ENCODE measurements at places on chromosomes 16 and 17. TPM values are rescaled to one million over a fixed set of nuclear protein-coding genes. Genes with fewer than 3 reads are reported as not detected.

GJC1 gene
- total RNA-seq = 89.1 TPM

RCVRN gene
- not detected for total RNA-seq

DNA sequence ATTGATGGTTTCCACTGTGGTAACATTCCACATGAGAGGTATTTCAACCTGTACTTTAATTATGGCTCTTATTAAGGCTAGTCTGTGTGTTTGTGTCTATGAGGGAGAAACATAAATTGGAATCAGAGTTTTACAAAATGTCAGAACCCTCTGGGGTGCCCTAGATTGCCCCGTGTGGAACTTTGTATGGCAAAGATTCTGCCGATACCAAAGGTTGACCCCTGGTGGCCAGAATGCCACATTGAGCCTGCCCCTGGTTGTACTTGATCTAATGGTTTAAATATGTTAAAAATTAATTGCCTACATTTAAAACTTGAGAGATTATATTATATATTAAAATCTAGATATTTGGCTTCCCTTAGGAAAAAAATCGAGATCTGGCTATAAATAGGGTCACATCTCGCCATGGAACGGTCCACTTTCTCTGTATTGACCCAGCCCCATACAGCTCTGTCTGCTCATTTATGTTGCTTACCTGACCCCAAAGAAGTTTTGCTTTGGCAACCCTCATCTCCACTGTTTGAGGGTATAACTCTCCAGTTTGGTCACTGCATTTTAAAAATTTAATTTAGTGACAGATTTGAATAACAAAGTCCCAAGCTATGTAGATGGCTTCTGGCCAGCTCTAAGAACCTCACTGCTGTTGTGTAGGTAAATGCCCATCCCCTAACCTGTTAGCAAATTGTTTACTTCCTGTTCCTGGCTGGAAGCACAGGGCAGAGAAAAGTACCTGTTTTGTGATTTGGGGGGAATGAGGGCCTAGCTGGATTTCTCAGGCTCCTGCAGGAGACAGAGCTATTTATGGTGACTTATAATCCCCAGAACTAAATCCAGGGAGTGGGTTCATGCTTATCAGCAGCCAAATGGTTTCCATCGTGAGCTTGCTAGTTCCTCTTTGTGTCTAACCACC, 95.0 kb downstream of the PLCG2 start:
- DNase-seq = peak; percentile 61

INCA1 gene
- total RNA-seq = 0.88 TPM

- no peak for DNase-seq
Measured at GRCh38 chr17:66414561-66415175, 112.3 kb downstream of the PRKCA start.

DNA sequence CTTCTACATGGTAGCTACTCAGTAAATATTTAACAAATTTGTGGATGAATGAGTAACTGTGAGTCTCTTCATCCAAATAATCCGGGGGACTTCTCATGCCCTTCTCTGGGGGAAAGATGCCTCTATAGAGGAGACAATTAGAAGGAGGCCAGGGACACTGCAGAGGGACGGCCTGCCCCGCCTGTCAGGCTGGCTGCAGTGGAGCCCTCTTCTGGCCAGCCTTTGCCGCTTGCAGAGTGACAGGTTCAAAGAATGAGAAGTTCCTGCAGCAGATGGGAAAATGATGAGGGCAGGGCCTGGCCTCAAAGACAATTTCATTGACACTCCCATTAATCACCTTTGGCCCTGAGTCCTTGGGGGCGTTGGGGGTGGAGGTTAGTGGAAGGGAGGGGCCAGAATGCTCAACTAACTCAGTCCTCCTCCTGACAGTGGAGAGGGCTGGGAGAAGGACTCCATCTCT, 339.0 kb downstream of the MAF start:
- no peak for DNase-seq

DNA sequence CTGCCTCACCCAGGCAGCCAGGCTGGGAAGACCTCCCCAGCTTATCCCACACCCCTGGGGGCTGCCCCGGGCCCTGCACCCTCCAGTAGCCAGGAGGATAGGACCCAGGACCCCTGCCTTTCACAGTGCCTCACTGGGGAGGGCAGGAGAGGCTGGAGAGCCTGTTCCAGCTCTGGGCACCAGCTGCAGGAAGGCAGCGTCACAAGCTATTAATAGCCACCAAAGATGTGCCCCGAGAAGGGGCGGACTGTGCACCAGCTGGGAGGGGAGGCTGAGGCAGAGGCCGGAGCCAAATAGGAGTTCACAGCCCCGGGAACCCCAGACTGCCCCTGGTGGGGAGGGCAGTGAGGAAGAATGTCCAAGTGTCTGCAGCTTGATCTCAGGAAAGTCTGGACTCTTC, 8.8 kb downstream of the SBK1 start:
- no peak for DNase-seq

DNA sequence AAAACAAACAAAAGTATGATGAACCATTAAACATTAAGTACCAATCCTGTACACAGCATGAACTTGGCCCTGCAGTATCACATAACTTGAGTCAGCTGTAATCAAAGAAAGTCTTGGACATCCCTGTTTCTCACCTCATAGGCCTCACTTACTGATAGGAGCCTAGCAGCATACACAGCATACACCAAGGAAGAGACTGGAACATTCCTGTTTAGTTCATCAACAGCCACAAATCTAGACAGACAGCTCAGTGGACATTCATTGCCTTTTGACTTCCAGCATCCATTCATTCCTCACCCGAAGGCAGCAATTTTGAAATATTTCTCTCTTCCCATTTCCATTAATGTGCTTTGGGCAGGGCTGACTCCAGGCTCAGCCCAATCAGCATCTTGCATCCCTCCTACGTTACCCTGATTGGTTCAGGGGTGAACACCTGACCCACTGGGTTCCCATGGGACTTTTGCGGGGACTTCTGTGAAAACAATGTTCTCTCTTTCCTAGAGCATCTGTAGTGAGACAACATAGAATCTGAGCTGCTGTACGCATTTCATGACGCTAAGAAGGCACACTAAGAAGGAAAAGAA, 336.7 kb upstream of the ZFHX3 start:
- DNase-seq = no peak

GCGR gene
- not detected for total RNA-seq

DNA sequence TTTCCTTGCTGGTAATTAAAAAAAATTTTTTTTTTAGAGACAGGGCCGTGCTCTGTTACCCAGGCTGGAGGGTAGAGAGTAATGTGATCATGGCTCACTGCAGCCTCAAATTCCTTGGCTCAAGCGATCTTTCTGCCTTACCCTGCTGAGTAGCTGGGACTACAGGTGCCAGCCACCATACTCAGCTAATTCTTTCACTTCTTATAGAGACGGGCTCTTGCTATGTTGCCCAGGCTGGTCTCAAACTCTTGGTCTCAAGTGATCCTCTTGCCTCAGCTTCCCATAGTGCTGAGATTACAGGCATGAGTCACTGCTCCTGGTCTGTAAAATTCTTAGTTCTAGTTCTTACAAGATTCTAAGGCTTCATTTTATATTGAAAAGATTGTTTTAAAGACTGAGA, 11.1 kb downstream of the SMIM36 start:
- no peak for DNase-seq

PRAC1 gene
- total RNA-seq = not detected

DNA sequence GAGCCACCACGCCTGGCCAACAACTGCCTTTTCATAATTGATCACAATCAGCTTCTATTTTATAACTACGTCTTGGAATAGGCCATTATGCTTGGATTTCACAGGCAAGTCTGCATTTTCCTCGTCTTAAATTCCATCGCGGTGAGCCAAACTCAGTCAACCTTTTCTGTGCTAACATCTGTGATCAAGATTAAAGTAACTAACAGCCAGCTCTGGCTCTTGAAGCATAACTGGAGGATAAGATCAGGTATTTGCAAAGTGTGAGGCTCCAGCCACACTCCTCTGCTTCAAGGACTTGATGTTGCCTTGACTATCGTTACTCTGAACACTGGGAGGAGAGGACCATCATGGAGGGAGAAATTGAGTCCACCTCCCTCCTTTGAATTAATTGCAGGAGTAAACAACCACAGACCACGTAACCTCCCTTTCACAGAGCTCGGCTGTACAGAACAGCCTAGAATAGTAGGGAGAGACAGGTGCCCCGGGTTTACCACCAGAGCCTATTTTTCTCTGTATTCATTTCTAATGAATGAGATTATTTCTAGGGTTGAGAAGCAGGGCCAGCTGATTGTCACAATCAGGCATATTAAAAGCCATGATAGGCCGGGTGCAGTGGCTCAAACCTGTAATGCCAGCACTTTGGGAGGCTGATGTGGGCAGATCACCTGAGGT, 143.0 kb downstream of the XYLT1 start:
- no peak for DNase-seq

DNA sequence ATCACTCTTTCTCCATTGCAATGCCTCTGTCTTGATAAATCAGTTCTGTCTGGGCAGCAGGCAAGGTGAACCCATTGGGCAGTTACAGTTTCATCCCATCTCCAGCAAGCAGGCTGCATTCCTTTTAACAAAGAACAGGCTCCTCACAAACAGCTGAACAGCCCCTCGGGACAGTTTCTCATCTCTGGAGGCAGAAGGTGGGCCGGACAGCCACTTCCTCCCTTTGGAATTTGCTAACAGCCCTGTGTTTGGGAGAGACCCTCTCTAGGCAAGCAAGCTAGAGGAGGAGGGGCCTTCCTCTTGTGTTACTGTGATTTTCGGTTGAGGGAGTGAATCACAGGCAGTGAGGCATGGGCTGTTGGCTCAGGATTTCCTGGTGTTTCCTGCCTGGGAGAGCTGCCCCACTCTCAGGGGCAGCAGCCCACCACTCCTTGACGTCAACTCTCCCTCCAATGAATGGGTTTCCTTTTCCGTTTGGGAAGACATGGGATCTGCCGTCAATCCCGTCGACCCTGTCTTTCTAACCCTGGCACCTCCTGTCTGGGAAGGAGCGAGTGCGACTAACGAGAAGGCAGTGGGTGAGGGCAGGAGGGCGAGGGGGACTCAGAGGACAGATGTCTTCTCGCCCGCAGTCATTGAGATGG, 3.7 kb upstream of the PGS1 start:
- no peak for DNase-seq

DNA sequence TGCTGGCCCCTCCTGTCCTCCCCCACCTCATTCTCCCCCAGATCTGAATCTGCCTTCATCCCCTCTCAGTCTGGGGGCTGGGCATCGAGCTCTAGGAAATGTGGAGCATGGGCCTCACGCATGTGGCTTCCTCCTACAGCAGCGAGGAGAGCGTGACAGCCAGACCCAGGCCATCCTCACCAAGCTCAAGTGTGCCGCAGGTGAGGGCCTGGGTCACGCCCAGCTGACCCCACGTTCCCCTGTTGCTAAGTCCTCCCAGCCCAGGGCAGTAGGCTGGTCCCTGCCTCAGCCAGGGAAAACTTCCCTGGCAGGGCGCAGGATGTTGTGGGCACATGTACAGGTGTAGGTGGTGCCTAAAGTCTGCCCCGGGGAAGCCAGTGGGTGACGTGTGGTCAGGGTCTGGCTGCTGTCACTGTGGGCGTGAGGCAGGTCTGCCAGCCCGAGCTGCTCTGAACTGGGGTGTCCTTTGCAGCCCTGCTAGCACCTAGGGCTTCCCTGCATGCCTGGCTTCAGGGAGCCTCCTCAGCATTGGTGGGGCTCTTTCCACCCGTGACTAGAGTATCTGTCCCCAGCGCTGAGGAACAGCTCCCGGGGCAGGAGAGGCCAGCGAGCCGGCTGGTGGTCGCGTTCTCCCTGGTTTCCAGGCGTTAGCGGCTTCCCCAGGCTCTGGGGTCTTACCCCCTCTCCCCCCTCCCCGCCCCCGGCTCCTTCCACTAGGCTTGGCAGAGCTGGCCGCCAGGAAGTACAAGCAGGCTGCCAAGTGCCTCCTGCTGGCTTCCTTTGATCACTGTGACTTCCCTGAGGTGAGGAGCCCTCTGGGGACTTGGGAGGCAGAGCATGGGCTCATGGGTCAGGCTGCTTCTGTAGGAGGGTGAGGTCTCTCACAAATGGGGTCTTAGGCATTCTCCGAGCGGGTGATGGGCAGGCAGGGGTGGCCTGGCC, 3.6 kb downstream of the GPS1 start:
- DNase-seq = no peak

DNA sequence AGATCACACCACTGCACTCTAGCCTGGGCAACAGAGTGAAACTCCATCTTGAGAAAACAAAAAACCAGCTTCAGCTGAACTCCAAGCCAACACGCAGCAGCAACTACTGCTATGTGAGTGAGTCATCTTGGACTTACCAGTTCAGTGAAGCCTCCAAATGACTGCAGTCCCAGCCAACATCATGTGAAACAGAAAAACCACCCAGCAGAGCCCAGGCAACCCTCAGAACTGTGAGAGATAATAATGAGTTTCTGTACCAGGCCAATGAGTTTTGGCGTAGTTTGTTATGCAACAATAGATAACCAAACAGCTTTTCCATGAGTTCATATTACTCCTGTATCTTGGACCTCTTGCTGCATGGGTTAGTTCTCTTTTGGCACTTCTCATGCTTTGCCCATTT, 23.3 kb downstream of the PHF12 start:
- peak; percentile 94 for DNase-seq

DNA sequence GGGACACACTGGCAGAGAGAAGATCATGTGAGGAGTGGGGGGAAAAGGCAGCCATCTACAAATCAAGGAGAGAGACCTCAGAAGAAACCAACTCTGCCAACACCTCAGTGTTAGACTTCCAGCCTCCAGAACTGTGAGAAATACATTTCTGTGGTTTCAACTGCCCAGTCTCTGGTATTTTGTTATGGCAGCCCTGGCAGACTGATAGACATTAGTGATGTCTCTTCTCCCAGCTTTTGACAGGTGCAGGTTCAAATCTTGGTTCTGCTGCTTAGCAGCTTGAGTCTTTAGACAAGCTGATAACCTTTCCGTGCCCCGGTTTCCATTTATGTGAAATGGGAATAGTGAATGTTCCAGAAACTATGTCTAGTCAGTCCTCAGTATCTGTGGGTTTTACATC, 199.5 kb downstream of the SNX29 start:
- DNase-seq = no peak

GRCh38 chr17:67386965-67387551, 10.0 kb downstream of the PITPNC1 start:
- DNase-seq = peak; percentile 63

GRCh38 chr16:77977339-77977738, 45.0 kb upstream of the CLEC3A start:
- DNase-seq = no peak
